Liver (tissue), 10 donors: ENCODE measurements at places on chromosomes 7 and 10. TPM values are rescaled to one million over a fixed set of nuclear protein-coding genes. Genes with fewer than 3 reads are reported as not detected.

NPVF gene
- not detected for total RNA-seq

EN2 gene
- total RNA-seq, result under 0.01 TPM

SAMD9 gene
- 3.3 TPM for total RNA-seq

ELMO1 gene
- 51.5 TPM for total RNA-seq

TET1 gene
- 1.2 TPM for total RNA-seq

PVRIG gene
- total RNA-seq, result 0.37 TPM

SEMA3D gene
- total RNA-seq, result 1.1 TPM

APBB1IP gene
- 9.3 TPM for total RNA-seq

MARVELD1 gene
- total RNA-seq, result 3.3 TPM

GJC3 gene
- 0.08 TPM for total RNA-seq

GPR85 gene
- 1.7 TPM for total RNA-seq

PCDH15 gene
- not detected for total RNA-seq

GRCh38 chr7:152522571-152523067, 86.8 kb upstream of the KMT2C start:
- H3K27me3 ChIP-seq, result no peaks in the 10 kb centered on the region
- no peak overlapping the region for H3K27ac ChIP-seq
- peaks cover 4% of the 10 kb centered on the region for H3K4me1 ChIP-seq
- DNase-seq, result no peak

DNA sequence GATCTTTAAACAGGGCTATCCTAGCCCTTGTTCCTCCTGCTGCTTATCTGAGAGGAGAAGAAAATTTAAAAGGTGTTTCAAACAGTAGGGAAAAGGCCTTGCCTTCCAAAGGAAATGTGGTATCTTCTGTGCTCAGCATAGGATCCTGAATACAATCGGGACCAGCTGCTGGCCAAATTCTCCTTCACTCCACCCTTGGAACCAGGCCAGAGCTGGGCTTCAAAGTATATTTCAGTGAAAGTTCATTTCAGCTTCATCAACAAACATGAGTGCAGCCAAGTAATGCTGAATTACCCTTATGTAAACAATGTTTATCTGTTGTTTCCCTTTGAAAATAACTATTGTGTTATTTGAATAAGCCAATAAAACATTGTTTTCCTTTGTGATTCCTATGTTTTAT, 146.5 kb upstream of the MEOX2 start:
- H3K27ac ChIP-seq, result no peak overlapping the region
- no peaks in the 10 kb centered on the region for H3K27me3 ChIP-seq
- DNase-seq, result no peak
- no peaks in the 10 kb centered on the region for H3K4me1 ChIP-seq

GRCh38 chr7:132785870-132786269, 209.6 kb upstream of the PLXNA4 start:
- peaks cover 1% of the 10 kb centered on the region for H3K36me3 ChIP-seq
- H3K4me1 ChIP-seq, result no peaks in the 10 kb centered on the region
- no peak overlapping the region for H3K4me3 ChIP-seq

GRCh38 chr10:111874576-111874975, 309.0 kb downstream of the GPAM start:
- no peak for DNase-seq
- H3K27me3 ChIP-seq, result no peaks in the 10 kb centered on the region
- H3K27ac ChIP-seq, result no peak overlapping the region
- H3K4me3 ChIP-seq, result no peak overlapping the region
- H3K4me1 ChIP-seq, result no peaks in the 10 kb centered on the region

GRCh38 chr10:46299286-46299535, 12.4 kb downstream of the ANTXRL start:
- H3K4me3 ChIP-seq, result no peak overlapping the region
- DNase-seq, result no peak
- H3K27me3 ChIP-seq, result no peaks in the 10 kb centered on the region
- no peaks in the 10 kb centered on the region for H3K36me3 ChIP-seq
- no peak overlapping the region for H3K27ac ChIP-seq
- no peaks in the 10 kb centered on the region for H3K4me1 ChIP-seq

- no peak for DNase-seq
- no peaks in the 10 kb centered on the region for H3K4me1 ChIP-seq
- peak overlapping the region; percentile 54 for H3K27ac ChIP-seq
- no peaks in the 10 kb centered on the region for H3K27me3 ChIP-seq
- no peaks in the 10 kb centered on the region for H3K36me3 ChIP-seq
These were observed 239.3 kb downstream of the THSD7A start for GRCh38 chr7:11592699-11593098.

GRCh38 chr7:77444123-77444522, 28.0 kb upstream of the GSAP start:
- H3K27ac ChIP-seq, result no peak overlapping the region
- H3K27me3 ChIP-seq, result no peaks in the 10 kb centered on the region
- H3K4me1 ChIP-seq, result no peaks in the 10 kb centered on the region
- H3K36me3 ChIP-seq, result no peaks in the 10 kb centered on the region
- DNase-seq, result no peak
- H3K4me3 ChIP-seq, result no peak overlapping the region

- H3K4me3 ChIP-seq, result no peak overlapping the region
- no peak overlapping the region for H3K27ac ChIP-seq
- H3K27me3 ChIP-seq, result no peaks in the 10 kb centered on the region
- peaks cover 30% of the 10 kb centered on the region for H3K4me1 ChIP-seq
- DNase-seq, result no peak
- no peaks in the 10 kb centered on the region for H3K36me3 ChIP-seq
These were observed 221.5 kb upstream of the AOAH start for GRCh38 chr7:36945612-36946400.

GRCh38 chr10:107576746-107577145, 412.2 kb upstream of the SORCS1 start:
- H3K27me3 ChIP-seq, result no peaks in the 10 kb centered on the region
- no peak overlapping the region for H3K27ac ChIP-seq

GRCh38 chr10:79438021-79438698, 7.3 kb downstream of the ZCCHC24 start:
- H3K36me3 ChIP-seq, result peaks cover 4% of the 10 kb centered on the region
- no peak for DNase-seq
- H3K4me3 ChIP-seq, result no peak overlapping the region
- peaks cover 69% of the 10 kb centered on the region for H3K4me1 ChIP-seq
- no peaks in the 10 kb centered on the region for H3K27me3 ChIP-seq

DNA sequence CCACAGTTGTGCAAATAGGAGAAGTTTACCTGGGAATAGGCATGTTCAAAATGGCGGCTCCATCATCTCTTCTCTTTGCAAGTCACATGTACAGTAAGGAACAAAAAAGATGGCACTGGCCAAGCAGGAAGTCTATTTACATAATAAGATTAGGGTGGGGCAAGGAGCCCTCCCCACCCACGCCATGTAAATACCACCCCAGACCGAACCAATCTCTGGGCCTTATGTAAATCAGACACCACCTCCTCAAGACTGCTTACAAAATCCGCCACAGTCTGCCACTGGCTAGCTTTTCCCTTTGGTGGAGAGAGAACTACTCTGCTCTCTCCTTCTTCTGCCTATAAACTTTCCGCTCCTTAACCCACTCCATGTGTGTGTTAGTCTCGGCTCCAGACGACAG, 1496.3 kb downstream of the REEP3 start:
- no peaks in the 10 kb centered on the region for H3K27me3 ChIP-seq
- no peak overlapping the region for H3K27ac ChIP-seq
- H3K4me3 ChIP-seq, result no peak overlapping the region

- peak overlapping the region; percentile 0 for H3K27ac ChIP-seq
- H3K4me1 ChIP-seq, result no peaks in the 10 kb centered on the region
- no peak overlapping the region for H3K4me3 ChIP-seq
- H3K36me3 ChIP-seq, result peaks cover 23% of the 10 kb centered on the region
- DNase-seq, result no peak
- no peaks in the 10 kb centered on the region for H3K27me3 ChIP-seq
These were observed 173.2 kb downstream of the RTKN2 start for GRCh38 chr10:62095181-62096122.

GRCh38 chr10:18293536-18294510, 153.6 kb downstream of the CACNB2 start:
- no peaks in the 10 kb centered on the region for H3K27me3 ChIP-seq
- no peak overlapping the region for H3K4me3 ChIP-seq
- H3K27ac ChIP-seq, result no peak overlapping the region
- no peak for DNase-seq
- no peaks in the 10 kb centered on the region for H3K36me3 ChIP-seq
- H3K4me1 ChIP-seq, result no peaks in the 10 kb centered on the region

DNA sequence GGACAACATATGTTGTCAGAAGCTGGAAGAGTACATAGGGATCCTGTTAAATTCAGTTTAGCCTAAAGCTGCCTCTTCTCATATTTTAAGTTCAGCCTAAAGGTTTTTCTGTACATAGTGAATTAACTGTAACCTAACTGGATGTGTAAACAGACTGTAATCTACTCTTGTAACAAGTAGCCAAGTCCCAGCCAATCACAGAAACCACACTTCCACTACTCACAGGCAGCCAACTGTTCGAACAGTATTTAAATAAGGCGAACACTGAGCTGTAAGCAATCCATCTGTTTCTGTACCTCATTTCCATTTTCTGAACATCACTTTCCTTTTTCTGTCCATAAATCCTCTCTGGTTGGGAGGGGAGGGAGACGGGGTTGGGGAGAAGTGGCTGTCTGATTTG, 15.0 kb upstream of the STN1 start:
- DNase-seq, result no peak
- no peaks in the 10 kb centered on the region for H3K36me3 ChIP-seq

GRCh38 chr10:131282961-131283360, 28.6 kb downstream of the TCERG1L start:
- DNase-seq, result no peak
- H3K36me3 ChIP-seq, result no peaks in the 10 kb centered on the region
- no peaks in the 10 kb centered on the region for H3K4me1 ChIP-seq
- H3K27me3 ChIP-seq, result peaks cover 2% of the 10 kb centered on the region

- H3K4me3 ChIP-seq, result no peak overlapping the region
- no peaks in the 10 kb centered on the region for H3K27me3 ChIP-seq
- no peak overlapping the region for H3K27ac ChIP-seq
- H3K4me1 ChIP-seq, result no peaks in the 10 kb centered on the region
- no peaks in the 10 kb centered on the region for H3K36me3 ChIP-seq
- no peak for DNase-seq
These were observed 45.1 kb downstream of the ST8SIA6 start for GRCh38 chr10:17409170-17409733.

DNA sequence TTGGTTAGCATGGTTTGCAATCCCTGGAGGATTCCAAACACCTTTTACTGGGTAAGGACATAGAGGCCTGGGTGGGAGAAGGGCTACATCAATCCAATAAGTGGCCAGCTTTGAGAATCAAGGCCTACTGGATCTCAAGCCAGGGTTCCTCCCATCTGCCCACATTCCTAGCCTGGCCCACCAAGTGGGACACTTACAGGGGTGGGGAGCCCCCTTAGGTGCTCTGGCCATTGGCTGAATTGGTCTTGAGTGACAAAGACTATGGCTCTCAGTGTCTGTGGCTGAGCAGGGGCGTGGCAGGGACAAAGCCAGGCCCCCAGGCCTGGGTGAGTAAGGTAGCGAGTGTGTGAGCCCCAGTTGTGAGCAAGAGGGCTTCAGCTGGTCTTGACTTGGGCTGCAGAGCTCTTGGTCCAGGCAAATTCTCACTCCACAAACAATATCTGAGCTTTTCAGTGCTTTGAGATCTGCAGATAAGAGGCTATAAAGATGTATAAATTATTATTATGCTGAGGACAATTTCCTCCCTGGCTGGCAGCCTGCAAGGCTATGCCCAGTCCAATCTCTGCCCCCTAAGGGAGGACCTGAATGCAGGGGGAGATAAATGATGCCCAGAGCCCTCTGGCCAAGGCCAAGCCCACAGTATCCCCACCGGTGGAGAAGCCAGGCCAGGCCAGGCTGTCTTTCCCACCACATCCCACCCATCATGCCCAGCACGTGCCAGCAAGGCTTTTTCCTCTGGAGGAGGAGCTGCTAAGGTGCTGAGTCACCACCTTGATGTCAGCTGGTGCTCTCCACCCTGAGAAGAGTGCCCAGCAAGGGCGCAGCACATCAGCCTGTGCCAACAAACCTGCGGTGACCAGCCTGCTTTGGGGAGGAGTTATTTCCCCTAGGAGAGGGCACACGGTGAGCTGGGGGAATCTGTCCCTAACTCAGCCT, 80.7 kb upstream of the DUSP5 start:
- peaks cover 2% of the 10 kb centered on the region for H3K4me1 ChIP-seq
- H3K27ac ChIP-seq, result no peak overlapping the region
- no peak overlapping the region for H3K4me3 ChIP-seq
- H3K27me3 ChIP-seq, result no peaks in the 10 kb centered on the region
- no peak for DNase-seq

- H3K27ac ChIP-seq, result no peak overlapping the region
- H3K4me3 ChIP-seq, result no peak overlapping the region
- no peaks in the 10 kb centered on the region for H3K36me3 ChIP-seq
- no peak for DNase-seq
- H3K27me3 ChIP-seq, result no peaks in the 10 kb centered on the region
These were observed 76.3 kb downstream of the LHPP start for GRCh38 chr10:124537891-124538290.

GRCh38 chr7:51188987-51189386, 127.6 kb downstream of the COBL start:
- no peaks in the 10 kb centered on the region for H3K27me3 ChIP-seq
- no peak for DNase-seq
- H3K27ac ChIP-seq, result no peak overlapping the region
- no peak overlapping the region for H3K4me3 ChIP-seq
- no peaks in the 10 kb centered on the region for H3K4me1 ChIP-seq

DNA sequence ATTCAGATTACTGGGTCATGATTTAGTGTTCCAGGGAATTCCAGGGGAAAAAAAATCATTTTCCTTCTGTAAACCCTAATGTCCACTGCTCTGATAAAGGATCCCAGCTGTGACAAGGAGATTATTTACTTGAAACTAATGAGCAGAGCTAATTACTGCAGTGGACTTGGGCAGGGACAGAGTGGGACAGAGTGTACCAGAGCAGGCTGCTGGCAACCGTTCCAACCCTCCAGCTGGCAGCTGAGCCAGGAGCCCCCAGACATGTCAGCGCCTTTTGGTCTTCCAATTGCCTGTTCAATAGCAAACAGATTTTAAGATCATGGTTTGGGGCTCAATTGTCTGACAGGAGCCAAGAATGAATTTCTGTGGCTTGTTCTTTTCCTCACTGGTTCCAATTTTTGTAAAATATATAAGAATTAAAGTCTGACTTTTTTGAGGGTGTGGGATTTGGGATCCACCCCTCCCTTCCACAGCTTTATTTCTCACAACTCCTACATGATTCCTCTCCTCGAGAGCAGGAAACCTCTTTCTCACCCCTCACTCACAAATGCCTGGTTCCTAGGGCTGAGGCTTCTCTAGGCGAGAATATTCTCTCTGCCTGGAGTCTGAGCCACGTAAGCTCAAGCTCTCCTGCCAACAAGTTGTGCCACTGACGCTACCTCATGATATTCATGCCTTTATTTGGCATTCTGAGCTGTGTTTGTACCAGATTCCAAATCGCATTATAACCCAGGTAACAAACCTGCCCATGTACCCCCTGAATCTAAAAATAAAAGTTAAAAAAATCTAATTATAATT, 20.6 kb upstream of the FAM180A start:
- no peak overlapping the region for H3K27ac ChIP-seq
- no peaks in the 10 kb centered on the region for H3K4me1 ChIP-seq
- peaks cover 8% of the 10 kb centered on the region for H3K27me3 ChIP-seq

GRCh38 chr7:143002898-143003297, 24.0 kb downstream of the OR9A2 start:
- H3K4me1 ChIP-seq, result peaks cover 7% of the 10 kb centered on the region
- peak overlapping the region; percentile 57 for H3K4me3 ChIP-seq
- H3K36me3 ChIP-seq, result no peaks in the 10 kb centered on the region
- DNase-seq, result no peak

- H3K27me3 ChIP-seq, result no peaks in the 10 kb centered on the region
- no peak for DNase-seq
- no peak overlapping the region for H3K27ac ChIP-seq
- H3K36me3 ChIP-seq, result no peaks in the 10 kb centered on the region
These were observed 59.0 kb downstream of the BUB3 start for GRCh38 chr10:123213192-123213591.

- H3K27me3 ChIP-seq, result no peaks in the 10 kb centered on the region
- H3K4me1 ChIP-seq, result peaks cover 19% of the 10 kb centered on the region
- H3K36me3 ChIP-seq, result peaks cover 6% of the 10 kb centered on the region
- DNase-seq, result no peak
- H3K27ac ChIP-seq, result peak overlapping the region; percentile 71
These were observed 631 bp upstream of the PRKRIP1 start for GRCh38 chr7:102395592-102395872.
